Mucosa of descending colon (tissue), 3 donors: ENCODE measurements at places on chromosomes 16 and 17. TPM values are rescaled to one million over a fixed set of nuclear protein-coding genes. Genes with fewer than 3 reads are reported as not detected.

GRCh38 chr17:53227514-53227913 lies 595.2 kb upstream of the KIF2B start:
- no peak for DNase-seq

- DNase-seq, result no peak
Observed at GRCh38 chr17:60154616-60155426, 5.0 kb downstream of the CA4 start.

DNA sequence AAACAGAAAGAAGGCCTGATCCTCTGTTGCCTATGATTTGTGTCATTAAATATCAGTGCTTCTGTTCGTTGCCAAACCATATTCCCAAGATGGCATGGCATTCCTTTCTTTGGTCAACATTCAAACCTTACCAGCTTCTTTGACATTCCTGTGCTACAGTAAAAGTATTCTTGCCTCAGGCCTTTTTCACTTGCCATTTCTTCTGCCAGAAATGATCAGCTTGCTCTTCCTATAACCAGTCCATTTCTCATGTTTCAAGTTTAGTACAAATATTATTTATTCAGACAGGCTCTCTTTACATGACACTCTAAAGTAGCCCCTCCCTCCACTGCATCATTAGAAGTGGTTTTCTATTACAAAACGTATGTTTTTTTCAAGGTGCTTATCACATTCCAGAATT lies 278.3 kb downstream of the KCNJ2 start:
- DNase-seq, result no peak

- no peak for DNase-seq
Observed at GRCh38 chr17:76382351-76382802, 2.0 kb upstream of the SPHK1 start.

IKZF3 gene
- 3.5 TPM for total RNA-seq

ZBTB4 gene
- 16.6 TPM for total RNA-seq

NLRC3 gene
- total RNA-seq, result 2.6 TPM
